Panc1 (cell line): ENCODE measurements at places on chromosomes 4 and X.

DNA sequence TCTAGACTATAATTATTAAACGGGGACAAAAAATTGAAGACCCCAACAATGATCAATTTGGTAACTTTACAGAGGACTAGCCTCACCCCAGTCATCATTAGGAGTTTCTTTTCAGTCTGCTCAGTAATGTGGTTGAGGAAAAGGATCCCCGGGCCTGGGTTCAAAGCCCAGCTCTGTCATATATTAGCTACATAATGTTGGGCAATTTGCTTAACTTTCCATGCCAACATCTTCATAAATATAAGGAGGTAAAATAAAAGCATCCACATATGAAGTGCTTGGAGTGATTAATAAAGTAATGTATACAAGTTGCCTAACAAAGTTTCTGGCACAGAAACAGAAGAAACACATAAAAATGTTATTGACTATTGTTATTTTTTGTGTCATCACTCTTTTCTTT is 53.4 kb upstream of the ANTXR2 start:
- DNase-seq = no peak

DNA sequence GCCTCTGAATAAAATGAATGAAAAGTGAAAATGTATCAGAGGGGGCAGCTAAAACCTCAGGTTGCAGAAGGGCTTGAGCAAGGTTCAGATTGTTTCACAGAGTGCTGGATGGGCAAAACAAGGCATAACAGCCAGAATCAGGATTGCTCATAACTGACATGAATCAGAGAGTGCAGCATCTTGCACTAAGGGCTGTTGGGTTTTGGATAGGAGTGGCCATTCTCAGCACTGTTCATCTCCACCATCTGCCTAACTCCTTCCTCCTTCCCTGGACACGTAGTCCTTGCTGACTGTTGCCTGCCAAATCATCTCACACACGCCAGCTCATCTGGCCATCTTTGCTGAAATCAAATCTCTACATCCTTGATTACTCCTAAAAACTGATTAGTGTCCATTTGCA is 75.3 kb upstream of the C1QTNF7 start:
- no peak for DNase-seq

GRCh38 chrX:1870421-1870820 is 255.6 kb downstream of the ASMT start:
- no peak for DNase-seq

GRCh38 chrX:15150586-15150985 is 119.3 kb downstream of the ASB9 start:
- DNase-seq = no peak

DNA sequence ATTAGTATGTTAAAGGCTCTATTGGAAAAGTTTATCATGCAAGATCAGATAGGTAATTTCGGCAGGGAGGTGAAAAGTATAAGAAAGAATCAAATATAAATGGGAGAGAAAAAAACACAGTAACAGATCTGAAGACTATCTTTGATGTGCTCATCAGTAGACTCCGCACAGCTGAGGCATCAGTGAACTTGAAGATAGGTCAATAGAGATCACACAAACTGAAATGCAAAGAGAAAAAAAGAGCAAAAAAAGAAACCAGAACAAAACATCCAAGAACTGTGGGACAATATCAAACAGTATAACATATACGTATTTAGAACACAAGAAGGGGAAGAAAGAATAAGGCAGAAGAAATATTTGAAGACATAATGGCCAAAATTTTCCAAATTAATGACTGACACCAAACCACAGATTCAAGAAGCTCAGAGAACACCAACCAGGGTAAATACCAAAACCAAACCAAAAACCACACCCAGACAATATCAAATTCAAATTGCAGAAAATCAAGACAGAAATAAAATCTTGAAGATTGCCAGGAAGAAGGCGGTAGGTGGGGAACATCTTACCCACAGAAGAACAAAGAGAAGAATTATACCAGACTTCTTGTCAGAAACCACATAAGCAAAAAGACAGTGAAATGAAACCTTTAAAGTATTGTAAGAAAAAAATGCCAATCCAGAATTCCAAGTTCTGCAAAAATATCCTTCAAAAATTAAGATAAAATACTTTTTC is 29.1 kb downstream of the PFKFB1 start:
- no peak for DNase-seq

- no peak for DNase-seq
These were observed 17.5 kb upstream of the C4orf36 start for GRCh38 chr4:86909546-86910295.

DNA sequence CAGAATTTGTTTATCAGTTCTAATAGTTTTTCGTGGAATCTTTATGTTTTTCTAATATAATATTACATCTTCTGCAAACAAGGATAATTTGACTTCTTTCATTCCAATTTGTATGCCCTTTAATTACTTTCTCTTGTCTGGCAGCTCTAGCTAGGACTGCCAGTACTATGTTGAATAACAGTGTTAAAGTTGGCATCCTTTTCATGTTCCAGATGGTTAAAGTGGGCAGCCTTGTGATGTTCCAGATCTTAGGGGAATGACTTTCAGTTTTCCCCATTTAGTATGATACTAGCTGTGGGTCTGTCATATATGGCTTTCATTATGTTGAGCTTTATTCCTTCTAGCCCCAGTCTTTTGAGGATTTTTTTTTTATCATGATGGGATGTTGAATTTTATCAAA is 220.6 kb upstream of the WDFY3 start:
- DNase-seq = no peak
